ENCODE measurements at places on chromosomes 7 and 10.

GRCh38 chr10:13989616-13990015 lies 341.1 kb downstream of the FRMD4A start:
- no peak for DNase-seq

DNA sequence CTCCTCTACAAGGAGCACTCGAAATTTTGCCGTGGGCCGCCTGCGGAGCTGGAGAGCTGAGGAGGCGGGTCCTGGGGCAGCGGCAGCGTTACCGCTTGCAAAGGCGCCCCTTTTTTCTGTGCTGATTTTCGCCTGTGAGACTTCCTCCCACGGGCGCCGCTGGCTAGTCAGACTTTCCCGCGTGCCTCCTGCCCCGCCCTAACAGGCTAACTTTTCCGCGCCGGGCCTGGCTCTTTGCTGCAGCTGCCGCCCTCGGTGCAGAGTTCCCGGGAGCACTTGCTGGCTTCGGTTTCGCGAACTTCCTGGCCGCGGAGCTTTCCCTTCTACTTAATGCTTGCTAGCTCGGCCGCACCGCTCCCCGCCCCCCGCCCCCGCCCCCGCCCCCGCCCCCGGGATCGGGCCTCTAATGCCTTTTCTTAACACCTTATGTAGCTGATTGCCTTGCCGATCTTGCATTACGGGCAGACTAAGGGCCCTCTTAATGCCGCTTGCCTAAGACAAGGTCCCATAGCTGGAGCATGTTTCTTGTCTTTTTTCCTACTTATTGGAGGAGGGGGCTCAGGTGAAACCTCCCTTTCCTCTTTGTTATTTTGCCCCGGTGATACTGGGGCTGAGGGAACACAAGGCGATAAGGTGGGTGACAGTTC lies 37.9 kb upstream of the RASGEF1A start:
- DNase-seq = no peak

- DNase-seq = no peak
These were observed 59.4 kb downstream of the SEMA3C start for GRCh38 chr7:80859272-80859970.

- DNase-seq = no peak
These were observed 95.0 kb upstream of the AGBL3 start for GRCh38 chr7:134891262-134891695.

GRCh38 chr10:70905071-70906021 lies 17.0 kb upstream of the PCBD1 start:
- no peak for DNase-seq

- DNase-seq = no peak
These were observed 14.7 kb downstream of the TMEM236 start for GRCh38 chr10:17766731-17767130.

DNA sequence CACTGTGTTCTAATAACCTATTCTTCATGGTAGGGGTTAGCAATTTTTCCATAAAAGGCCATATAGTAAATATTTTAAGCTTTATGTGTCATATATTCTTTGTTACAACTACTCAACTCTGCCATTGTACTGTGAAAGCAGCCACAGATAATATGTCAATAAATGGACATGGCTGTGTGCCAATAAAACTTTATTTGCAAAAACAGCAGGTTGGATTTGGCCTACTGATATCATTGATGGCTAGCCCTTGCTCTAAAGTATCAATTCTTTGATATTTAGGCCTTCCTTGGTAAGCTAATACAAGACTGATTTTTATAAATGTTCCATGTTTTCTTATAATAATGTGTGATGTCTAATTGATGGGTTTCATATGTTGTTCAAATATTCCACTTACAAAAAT lies 77.2 kb upstream of the OPALIN start:
- no peak for DNase-seq

- no peak for DNase-seq
These were observed 9.0 kb downstream of the MRPL32 start for GRCh38 chr7:42940985-42941847.

GRCh38 chr10:51642581-51642980 lies 56.8 kb downstream of the CSTF2T start:
- DNase-seq = no peak

- DNase-seq = no peak
These were observed 7.2 kb downstream of the RNF133 start for GRCh38 chr7:122691569-122692235.

GRCh38 chr7:117675497-117676435 lies 195.9 kb downstream of the CFTR start:
- no peak for DNase-seq

GRCh38 chr7:159240962-159241361 lies 96.3 kb upstream of the VIPR2 start:
- DNase-seq = no peak

DNA sequence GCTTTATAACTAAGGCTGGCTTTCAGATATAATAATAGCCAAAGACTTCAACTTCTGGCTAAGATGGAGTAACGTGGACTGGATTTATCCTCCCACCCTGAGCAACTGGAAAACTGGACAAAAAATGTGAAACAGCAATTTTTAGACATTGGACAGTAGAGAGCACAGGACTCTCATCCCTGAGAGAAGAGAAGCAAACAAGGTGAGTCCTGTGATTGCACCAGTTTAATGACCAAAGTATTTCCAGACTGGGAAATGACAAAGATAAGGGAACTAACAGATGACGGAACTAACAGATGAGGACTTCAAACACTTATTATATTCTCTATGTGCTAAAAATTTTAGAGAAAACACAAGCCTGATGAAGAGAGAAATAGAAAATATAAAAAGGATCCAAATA lies 175.7 kb upstream of the SLC25A13 start:
- DNase-seq = no peak

DNA sequence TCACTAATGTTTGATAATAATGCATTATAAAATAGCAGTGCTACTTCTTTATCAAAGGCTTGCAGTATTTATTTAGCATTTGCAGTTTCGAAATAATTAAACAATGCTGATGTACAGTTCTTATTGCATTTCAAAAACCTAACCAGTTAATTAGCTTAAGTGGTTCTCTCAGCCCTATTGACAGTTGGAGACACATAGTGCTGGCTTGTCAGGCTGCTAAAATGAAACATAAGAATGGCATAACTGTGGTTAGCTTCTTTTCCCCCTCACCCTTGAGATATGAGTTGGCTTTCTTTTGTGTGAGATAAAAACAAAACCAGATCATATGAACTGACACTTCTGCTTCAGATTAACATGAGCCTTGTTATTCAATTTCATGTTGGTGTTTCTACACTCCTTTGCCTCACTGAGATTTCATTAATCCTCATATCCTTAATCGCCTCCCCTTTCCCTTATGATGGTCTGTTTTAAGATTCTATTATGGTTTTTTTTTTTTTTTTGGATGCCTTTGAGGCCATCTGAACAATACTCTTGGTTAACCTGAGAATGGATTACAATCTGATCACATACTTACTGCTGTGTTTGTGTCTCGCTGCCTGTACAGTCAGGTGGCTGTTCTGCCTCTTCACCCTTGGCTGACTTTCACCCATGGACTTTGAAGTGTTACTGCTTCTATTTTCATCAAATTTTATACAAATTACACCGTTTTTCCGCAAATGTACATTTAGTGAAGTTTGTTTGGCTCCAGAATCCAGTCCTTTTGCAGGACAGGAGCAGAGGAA lies 108.0 kb downstream of the SDK1 start:
- no peak for DNase-seq

DNA sequence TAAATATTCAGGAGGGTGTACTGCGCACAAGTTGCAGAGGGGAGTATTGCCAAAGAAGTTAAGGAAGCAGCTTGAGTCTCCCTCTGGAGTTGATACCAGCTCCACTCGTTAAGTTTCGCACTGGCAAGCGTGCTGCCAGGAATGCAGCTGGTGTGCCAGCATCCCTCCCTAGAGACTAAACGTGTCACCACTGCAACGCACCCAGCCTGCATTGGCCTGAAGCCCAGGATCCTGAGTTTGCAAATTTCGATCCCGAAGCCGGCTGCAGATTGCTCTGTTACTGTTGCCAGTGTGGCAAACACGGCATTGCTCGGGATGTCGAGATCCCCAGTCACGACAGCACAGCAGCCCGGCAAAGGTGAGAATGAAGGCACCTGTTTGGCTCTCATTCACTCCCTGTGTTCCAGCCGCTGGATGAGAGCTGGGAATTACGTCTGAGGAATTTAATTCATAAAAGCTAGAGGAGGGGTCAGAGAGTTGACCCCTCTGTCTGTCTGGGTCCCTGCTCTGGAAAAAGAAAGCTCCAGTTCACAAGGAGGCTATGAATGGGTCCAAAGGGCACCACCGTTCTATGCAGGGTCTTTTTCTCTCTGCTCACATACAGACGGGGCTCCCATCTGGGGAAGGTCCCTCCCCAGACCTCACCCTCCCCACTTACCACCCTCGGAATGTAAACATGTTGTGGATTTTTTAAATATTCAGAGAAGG lies 61.0 kb downstream of the NRP1 start:
- DNase-seq = no peak

GRCh38 chr10:92972066-92972870 lies 88.3 kb upstream of the CYP26C1 start:
- no peak for DNase-seq

- DNase-seq = no peak
These were observed 11.8 kb upstream of the RRP12 start for GRCh38 chr10:97412891-97413304.

- no peak for DNase-seq
These were observed 5.9 kb downstream of the PITRM1 start for GRCh38 chr10:3166496-3167290.

- DNase-seq = no peak
These were observed 18.6 kb downstream of the OPALIN start for GRCh38 chr10:96339956-96340904.

DNA sequence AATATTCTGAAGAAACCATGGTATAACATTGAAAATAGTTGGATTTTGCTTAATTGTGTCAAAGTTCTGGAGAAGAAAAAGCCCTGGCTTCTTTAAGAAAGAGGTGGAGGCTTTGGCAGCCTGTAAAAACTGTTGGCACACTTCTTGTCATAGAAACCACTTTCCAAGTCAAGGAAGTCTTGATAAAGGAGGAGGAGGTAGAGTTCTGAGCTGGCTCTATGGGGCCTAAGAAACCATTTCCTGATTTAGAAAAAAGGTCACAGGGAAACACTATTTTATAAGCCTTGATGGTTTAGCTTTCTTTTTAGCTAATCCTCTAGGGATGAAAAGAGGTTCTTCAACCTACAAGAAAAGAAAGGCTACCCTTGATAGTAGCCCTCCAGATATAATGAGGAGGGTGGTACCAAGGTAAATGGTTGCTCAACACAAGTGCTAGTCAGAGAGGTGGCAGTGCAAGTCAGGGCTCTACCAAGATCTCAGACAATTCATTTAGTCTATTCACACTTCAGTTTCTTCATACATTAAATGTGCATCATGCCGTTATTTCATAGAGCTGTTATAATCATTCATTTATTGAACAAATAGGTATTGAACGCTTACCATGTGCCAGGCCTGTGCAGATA lies 346.9 kb downstream of the RNLS start:
- no peak for DNase-seq

DNA sequence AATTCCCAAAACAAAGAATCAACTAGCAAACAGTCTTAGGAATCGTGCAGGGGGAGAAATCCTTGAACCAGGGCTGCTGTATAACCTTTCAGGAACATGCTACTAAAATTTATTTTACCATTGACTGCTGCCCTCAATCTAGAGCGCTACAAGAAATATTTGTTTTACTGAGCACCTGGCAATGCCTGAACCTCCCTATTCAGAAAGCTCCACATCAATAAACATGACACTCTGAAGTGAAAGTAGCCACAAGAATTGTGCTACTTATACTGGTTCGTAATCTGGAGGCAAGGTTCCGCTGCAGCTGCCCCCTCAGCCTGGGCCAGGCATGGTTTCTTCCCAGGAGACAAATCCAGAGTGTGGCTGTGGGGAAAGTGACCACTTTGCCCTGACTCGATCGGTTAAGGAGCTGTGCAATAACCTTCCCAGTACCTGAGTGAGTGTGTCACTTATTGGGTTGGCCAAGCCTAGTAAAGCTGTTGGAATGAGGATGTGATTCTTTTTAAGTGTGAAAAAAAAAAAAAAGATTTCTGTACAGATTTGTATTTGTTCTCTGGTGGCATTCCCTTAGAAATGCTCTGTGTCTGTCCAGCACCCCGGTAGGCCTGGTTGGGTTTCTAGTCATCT lies 7.7 kb downstream of the VWA2 start:
- no peak for DNase-seq

DNA sequence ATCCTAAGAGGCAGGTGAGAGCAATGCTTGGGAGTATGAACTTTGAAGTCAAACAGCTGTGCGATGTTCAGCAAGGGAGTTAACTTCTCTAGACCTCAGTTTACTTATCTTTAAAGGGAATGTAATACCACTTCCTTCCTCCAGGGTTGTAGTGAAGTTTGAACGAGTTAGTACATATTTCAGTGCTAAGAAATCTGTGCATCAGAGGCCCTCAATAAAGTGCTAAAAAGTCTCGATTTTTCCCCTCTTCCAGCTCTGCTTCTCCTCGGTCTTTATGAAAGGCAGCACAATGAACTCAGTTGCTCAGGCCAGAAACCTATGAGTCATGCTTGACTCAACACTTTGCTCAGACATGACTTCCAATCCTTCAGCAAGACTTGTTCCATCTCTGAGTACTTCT lies 418.9 kb downstream of the MDFIC start:
- DNase-seq = no peak

Data from esophagus squamous epithelium (tissue), 5 donors.